ENCODE measurements at places on chromosomes 11 and 22.

DNA sequence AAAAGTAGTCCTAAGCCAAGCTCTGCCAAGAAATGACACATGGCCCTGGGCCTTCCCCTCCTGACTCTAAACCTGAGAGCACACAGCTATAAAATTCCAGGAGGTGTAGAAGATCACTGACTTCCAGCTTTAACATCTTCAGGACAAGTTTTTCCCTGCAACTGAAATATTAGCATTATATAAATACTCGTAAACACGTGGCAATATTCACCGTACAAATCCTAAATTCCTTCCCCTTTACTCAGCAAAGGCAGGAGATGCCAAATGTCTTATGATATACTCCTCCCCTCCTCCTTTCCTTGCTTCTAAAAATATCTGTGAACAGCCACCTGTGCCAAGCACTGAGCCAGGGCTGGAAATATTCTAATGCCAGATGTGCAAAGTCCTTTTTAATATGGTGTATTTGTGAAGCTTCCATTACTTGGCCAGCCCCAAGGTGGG is 194.0 kb downstream of the LARGE1 start:
- DNase-seq: no peak

DNA sequence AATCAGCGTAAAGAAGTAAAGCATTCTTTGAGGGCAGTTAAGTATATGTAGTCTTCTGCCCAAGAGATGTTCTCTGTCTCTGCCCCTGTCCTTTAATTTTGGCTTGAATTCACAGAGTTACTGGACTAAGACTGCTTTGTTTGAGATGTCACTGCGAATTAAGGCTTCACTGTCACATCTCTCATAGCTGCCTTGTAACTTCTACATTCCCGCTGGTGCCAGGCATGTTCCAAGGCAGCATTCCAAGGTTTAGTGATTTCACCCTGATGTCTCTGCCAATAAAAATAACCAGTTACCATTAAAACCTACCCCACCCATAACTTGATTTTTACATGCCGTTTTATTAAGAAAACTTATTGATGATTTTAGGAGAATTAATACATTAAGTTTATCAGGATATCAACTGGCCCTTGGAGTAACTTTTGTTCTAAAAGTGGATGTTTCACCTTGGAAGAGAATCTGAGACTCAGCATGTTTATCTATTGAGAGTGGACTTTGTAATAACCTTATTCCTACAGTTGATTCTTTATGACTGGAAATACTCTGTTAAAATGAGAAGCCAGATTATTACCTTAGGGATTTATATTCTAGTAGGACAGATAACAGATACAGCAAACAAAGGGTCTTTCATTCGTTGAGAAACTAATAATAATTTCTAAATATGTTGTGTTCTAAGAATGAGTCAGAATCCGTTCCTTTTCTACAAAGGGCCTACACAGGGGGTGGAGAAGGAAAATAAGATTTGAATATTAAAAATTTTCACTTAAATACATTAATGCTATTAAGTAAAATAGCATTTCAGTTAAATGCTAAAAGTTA is 110.2 kb downstream of the UVRAG start:
- DNase-seq: no peak

- no peak for DNase-seq
Measured at GRCh38 chr11:112884012-112884767, 77.0 kb upstream of the NCAM1 start.

- no peak for DNase-seq
Measured at GRCh38 chr11:128896356-128896755, 5.2 kb downstream of the KCNJ5 start.

DNA sequence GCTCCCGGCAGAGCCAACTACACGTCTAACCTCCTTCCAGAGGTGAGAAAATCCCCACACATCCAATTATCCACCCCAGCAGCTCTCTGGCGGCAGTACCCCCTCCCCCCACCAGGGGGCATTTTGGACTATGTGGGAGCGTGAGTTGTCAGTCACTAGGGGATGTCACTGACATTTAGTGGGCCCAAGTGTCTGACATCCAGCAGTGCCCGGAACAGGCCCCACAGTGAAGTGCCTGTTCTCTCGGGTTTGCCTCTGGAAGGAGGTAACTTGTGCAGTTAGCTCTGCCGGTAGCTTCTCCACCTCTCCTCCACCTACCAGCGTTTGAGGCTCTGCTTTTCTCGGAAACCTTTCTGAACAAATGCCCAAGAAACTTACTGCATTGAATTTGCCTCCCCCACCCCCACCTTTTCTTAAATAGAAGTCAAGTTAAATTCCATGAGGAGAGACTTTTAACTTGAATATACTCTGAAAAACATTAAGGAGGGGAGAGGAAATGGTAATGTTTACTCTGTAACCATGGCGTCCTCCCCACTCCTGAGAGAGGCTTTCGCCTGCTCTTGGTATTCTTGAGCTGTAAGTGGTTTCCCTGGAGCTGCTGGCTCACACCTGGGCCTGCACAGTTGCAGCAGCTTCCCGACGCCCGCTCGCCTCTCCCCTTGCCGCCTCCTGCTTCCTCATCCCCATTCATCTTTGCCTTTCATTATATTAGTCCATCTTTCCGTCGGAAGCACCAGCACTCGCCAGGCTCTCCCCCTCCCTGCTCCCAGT is 112.8 kb downstream of the WNT7B start:
- peak; percentile 86 for DNase-seq

DNA sequence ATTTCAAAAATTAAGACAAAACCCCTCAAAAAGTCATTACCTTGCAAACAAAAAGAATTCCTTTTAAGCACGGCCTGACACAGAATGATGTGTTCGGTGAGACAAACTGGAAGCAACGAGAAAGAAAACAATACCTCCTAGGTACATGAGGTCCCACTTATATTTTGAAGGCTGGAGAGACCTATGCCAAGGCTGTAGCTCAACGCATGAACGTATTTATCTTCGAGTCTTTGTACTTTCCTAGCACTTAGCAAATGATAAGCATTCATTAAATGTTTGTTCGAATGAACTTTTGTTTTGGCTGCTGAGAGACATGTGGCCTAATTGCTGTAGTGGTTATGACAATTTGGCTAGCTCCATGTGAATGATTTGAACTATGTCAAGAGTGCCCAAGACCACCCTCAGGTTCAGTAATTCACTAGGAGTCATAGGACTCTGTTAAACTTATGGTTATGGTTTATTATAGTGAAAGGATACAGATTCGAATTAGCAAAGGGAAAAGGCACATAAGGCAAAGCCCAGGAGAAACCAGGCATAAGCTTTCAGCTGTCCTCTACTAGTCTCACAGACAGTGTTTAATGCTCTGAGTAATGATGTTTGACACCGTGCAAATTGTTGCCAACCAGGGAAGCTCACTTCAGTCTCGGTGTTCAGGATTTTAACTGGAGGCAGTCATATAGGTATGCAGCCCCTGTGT is 26.0 kb upstream of the HORMAD2 start:
- no peak for DNase-seq

DNA sequence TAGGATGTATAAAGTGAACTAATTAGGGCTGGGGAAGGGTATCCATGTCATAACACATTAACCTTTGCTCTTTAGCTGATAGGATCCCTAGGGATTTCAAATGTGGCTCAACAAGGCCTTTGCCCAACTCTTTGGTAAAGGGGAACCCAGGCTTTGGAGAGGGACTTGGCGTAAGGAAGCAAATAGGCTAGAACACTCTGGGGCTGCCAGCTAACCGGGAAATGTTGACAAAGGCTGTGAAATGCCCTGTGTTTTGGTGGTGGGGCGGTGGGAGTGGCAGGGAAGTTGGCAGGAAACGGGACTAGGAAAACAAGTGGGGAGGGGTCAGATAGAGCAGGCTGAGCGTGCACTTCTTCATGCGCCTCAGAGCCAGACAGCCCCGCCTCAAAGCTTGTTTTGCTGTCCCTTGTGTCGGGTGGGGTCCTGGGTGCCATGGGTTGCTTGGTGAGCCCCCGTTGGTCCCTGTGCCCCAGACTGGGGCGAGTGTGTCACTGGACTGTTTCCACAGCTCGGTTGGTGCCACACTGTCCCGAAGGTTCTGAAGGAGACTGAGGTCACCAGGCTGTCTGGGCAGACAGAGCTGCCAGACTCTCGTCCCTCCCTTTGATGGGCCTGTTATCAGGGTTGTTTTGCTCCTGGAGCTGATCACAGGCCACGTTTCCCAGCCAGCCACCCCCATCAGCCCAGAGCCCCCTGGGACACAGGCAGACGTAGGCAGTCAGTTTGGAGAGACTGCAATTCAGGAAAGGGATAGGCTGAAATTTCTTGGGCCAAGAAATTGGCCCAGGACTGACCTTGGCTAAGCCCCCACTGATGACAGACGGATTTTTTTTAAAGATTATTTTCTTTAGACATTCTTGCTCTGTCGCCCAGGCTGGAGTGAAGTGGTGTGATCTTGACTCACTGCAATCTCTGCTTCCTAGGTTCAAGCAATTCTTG is 19.6 kb downstream of the KCTD21 start:
- no peak for DNase-seq

DNA sequence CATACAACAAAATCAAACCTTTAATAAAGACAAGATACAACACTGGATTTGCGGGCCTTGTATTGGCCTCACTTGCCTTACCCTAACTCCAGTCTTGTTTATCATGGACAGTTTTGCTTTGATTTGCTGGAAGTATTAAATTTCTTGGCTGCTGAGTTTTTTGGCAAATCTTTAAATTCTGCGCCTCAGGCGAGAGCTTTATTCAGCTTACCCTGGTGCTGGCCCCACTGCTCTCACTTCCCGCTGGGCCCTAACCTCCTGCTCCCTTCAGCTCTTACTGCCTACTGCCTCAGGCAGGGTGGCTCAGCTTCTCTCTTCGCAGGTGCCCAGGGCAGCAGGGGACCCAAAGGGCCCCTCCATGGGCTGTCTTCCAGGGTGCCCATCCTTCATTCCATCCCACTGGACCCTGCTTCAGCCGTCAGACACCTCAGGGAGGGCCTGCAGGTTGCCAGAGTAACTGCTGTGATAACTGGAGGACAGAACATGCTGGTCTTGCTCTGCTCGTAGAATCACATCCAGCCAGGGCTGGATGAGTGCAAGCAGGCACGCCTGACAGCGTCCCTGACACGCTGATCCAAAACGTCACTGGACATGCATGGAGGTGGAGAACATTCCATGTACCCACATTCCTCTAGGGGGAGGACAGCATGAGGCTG is 45.7 kb upstream of the TUB start:
- no peak for DNase-seq

- no peak for DNase-seq
Measured at GRCh38 chr11:77151804-77152509, 23.9 kb downstream of the MYO7A start.

DNA sequence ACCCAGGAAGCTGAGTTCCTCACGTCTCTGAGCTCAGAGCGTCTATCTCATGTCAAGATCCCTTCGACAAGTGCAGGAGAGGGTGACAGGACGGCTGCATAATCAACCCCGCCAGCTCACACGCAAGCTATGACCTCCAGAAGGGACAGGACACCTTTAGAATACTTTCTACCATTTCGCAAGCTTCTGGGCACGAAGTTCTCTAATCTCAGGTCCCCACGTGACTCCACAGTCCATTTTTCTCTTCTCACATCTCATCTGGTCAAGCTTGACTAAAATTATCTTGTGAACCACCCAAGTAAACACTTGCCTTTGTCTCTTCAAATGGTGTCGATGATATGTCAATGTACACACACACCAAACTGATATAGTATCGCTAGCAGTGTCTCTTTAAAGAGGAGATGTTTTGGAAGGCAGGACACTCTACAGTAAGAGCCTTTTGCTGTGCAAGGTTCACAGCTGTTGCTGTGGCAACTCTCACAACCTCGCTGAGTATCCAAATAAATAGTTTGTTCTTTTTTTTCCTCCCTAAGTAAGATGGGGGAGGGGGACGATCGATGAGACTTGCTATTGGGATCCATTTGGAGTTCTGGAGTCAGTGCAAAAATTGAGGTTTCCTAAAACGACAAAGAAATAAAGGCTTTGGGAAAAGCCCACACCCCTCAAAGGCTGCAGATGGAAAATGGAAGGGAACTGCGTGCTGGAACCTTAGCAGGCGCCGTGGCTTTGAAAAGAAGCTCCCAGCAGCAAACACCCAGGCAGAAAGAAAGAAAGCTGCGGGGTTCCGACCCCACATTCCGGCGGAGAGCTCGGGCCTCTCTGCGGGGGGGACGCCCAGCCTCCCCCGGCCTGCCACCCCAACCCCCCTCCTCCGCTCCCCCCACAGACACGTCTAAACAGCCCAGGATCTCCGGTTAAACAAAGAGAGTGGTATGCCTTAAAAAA is 215.4 kb upstream of the UBASH3B start:
- no peak for DNase-seq

DNA sequence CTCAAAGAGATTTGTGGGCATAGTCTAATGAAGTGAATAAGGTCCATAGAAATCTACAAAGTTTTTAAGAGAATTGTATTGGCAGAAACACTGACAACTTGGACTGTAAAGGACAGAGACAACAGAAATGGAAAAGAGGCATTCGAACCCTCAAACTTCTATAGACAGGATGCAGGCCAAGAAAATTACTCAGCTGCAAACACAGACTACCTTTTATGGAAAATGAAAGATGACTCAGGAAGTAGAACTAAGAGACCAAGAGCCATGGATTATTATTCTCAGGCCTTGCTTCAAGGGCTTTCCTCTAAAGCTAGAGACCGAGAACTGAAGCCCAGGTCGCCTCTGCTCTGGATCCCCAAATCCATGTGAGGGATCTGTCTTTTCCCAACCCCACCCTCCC is 3.8 kb upstream of the PELI3 start:
- no peak for DNase-seq

DNA sequence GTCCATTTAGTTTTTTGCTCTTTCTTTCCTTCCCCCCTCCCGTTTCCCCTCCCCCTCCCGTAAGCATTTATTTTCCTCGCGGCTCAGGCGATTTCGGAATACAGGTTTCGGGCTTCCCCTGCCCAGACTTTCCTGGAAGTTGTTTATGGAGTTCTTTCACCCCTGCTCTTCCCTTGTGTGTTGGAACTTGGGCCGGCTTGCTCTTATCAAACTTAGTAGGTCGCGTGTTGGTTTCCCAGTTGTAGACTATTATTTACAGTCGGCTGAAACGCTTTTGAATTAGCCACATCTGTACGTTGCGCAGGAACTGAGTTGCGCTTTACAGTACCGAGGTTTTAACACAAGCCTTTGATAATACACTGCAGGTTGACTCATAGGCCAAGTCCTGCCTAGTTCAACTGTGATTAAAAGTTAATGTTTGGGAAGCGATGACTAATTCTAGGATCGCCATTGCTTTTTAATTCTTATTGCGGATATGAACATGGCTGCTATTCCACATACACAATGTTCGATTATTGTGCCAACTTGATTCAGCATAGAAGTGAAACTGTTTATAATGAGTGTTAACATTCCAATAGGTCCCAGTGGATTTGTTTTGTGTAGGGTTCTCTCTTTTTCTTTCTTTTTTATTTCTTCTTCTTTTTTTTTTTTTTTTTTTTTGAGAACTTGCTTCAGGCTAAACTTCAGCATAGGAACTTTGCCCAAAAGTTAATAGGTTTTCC is 1.7 kb downstream of the YAP1 start:
- no peak for DNase-seq

- peak; percentile 98 for DNase-seq
Measured at GRCh38 chr11:64241241-64241490, 271 bp downstream of the FKBP2 start.

DNA sequence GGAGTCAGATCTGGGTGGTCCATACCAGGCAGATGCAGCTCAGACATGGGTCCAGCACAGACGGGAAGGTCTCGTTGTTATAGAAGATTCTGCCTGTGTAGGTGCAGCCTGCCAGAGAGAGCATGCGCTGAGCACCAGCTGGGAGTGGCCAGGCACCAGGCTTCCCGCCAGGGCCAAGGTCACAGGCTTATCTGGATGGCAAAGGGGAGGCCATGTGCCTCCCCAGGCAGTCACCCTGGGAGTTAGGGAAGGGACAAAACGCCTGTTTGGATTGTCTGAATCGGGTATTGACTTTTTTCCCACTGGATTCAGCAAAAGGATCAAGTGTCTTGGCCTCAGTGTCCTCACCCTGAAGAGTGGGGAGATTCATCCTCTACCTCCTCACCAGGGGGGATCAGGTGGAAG is 26.5 kb downstream of the PGA5 start:
- DNase-seq: no peak

GRCh38 chr11:27507557-27508322 is 1.2 kb upstream of the LIN7C start:
- no peak for DNase-seq
